A549 treated with GW870086 at 1 μM for 4 hours (cell line): ENCODE measurements at places on chromosomes 4 and X. TPM values are rescaled to one million over a fixed set of nuclear protein-coding genes. Genes with fewer than 3 reads are reported as not detected.

RXFP1 gene
- not detected in 5 replicates for total RNA-seq

TMEM47 gene
- 0.87 to 1.5 TPM (median 1.2 TPM) in 5 replicates for total RNA-seq

AADAT gene
- total RNA-seq, result 7.0 to 9.7 TPM (median 8.6 TPM) in 5 replicates

METAP1 gene
- total RNA-seq, result 49.2 to 55.9 TPM (median 52.4 TPM) in 5 replicates

CCDC149 gene
- 1.3 to 2.2 TPM (median 1.7 TPM) in 5 replicates for total RNA-seq

ZDHHC15 gene
- total RNA-seq, result not detected in 5 replicates

AFF2 gene
- not detected in 5 replicates for total RNA-seq

ATOH1 gene
- total RNA-seq, result not detected in 5 replicates

CC2D2A gene
- 10.9 to 12.9 TPM (median 11.9 TPM) in 5 replicates for total RNA-seq

TRIM75 gene
- total RNA-seq, result not detected in 5 replicates
